ENCODE measurements at places on chromosomes 4 and X. TPM values are rescaled to one million over a fixed set of nuclear protein-coding genes. Genes with fewer than 3 reads are reported as not detected.

Gene SYTL5
- not detected for total RNA-seq

DNA sequence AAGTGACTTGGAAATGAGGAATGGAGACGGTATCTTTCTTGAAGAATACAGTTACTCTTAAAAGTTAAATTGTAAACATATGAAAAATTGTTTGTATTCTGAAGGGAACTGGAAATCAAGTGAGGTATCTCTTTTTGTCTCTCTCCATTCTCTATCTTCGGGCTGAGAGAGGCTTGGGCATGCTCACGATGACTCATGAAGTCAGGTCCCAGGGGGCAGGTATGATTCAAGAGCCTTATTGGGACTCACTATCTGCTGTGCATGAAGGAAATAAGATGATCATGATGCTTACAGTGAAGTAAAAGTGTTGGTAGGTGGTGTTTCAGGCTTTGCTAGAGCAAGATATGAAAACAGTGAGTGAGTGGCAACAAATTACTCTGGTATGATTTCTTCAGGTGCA lies 200.4 kb upstream of the PITX2 start:
- no peak overlapping the region for H3K4me3 ChIP-seq
- no peak for DNase-seq
- no peaks in the 10 kb centered on the region for H3K4me1 ChIP-seq
- H3K27ac ChIP-seq: no peak overlapping the region
- H3K27me3 ChIP-seq: no peaks in the 10 kb centered on the region

DNA sequence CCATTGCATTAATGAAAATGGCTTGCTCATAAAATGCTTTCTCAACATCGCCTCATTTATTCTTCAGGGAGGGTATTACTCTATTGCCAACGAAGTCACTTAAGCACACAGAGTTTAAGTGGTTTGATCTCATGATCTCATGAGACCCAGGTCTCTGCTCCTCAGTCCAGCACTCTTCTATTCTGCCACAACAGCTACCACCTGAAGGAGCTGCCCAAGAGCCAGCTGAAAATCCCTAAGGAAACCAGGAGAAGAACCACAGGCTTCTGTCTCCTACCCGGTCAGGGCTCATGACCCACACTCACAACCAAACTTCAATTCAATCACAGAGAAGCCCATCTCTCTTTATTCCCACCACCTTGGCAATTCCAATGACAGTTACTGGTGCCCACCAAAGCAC lies 85.5 kb upstream of the GPM6B start:
- H3K4me1 ChIP-seq: no peaks in the 10 kb centered on the region
- no peak overlapping the region for H3K27ac ChIP-seq
- no peak overlapping the region for H3K4me3 ChIP-seq
- H3K36me3 ChIP-seq: no peaks in the 10 kb centered on the region
- DNase-seq: no peak

Gene MAGEA12
- total RNA-seq: 4.3 TPM

DNA sequence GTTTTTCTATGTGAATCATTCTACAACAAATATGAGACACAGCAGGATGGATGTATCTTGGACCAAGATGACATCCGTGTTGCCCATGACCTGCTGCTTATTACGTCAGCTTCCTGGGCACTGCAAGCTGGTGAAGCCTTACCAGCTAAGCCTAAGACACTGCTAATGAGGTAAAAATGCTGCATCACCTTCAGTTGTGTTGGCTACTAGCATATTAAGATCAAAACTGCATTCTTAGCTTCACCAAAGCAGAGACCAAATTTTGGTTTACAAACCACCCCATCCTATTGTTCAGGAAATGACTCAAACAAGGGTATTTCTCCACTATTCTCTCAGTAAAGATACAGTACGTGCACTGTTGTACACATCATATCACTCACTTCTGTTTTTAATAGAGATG lies 50.3 kb downstream of the MAML3 start:
- H3K36me3 ChIP-seq: no peaks in the 10 kb centered on the region
- DNase-seq: no peak
- H3K27me3 ChIP-seq: peaks cover 2% of the 10 kb centered on the region
- H3K27ac ChIP-seq: no peak overlapping the region

Gene MAGEA2B
- 0.97 TPM for total RNA-seq

Gene TET2
- total RNA-seq: 11.4 TPM

DNA sequence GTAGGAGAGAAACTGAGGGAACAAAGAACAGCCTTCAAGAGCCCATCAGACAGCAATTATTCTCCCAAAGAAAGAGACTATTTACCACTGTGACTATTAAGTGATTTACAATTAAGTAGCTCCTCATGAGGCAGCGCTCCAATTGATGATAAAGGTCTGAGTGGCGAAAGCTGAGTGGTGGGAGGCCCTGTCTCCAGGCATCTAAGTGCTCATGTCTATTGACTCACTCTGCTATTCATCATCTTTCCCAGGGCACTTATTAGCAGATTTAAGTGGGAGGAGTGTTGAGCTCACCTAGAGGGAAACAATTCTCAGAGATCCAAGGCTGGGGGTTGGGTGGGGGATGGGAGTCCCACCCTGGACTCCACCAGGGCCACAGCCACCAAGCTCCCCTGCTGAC lies 23.3 kb downstream of the AMER1 start:
- DNase-seq: no peak
- peaks cover 1% of the 10 kb centered on the region for H3K27me3 ChIP-seq
- H3K4me3 ChIP-seq: no peak overlapping the region
- no peaks in the 10 kb centered on the region for H3K36me3 ChIP-seq

- H3K27ac ChIP-seq: no peak overlapping the region
- H3K4me3 ChIP-seq: no peak overlapping the region
- no peaks in the 10 kb centered on the region for H3K36me3 ChIP-seq
- no peak for DNase-seq
- H3K4me1 ChIP-seq: peaks cover 10% of the 10 kb centered on the region
Measured at GRCh38 chrX:22652596-22652995, 347.2 kb upstream of the DDX53 start.

Gene L1CAM
- total RNA-seq: 0.31 TPM

Gene C4orf50
- 0.05 TPM for total RNA-seq

DNA sequence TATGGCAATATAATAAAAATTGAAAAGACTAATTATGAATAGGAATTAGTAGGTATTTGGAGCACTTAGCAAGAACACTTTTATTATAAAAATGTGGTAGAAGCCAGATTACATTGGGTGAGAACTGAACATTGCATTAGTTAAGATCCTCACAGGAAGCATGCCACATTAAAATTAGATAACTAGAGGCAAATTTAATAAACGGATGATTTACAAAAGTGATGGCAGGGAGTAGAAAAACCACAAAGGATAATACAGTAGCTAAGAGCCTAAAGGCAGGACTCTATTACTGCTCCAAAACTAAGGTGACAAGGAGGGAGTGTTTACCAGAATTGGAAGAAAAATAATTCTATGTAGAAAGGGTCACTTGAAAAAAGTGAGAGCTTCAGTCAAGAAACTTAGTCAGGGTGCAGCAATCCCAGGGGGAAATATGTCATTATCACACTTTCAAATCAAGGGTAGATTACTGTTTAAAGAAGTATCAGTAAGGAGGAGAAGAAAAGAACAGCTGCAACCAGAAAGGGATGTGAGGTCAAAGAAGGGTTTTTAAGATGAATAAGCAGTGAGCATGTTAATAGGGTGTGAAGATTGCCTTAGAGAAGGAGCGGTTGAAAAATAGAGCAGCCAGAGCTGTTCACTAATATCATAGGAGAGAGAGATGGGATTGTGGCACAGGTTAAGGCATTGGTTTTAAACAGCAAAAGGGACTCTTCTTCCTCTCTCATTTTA lies 84.6 kb downstream of the NDST4 start:
- no peaks in the 10 kb centered on the region for H3K36me3 ChIP-seq
- H3K27me3 ChIP-seq: peaks cover 1% of the 10 kb centered on the region
- DNase-seq: no peak
- no peak overlapping the region for H3K4me3 ChIP-seq
- no peaks in the 10 kb centered on the region for H3K4me1 ChIP-seq
- H3K27ac ChIP-seq: no peak overlapping the region

DNA sequence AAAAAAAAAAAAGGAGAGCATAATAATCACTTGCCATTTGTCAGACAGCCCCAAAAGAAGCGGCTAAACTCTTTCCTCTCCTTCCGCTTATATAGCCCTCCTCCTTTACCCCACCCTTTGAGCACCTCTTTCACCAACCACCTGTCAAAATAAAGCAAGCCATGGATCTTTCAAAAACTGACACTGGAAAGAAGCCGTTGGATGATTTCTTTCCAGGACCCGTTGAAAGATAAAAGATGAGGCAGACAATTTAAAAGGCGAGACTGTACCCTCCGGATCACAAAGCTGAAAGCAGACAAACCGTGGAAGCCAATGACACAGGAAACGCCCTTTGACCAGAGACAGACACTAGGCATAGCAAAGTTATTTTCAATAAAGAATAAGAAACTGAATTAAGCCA lies 22.6 kb downstream of the GPC4 start:
- no peaks in the 10 kb centered on the region for H3K27me3 ChIP-seq
- H3K27ac ChIP-seq: no peak overlapping the region
- peaks cover 11% of the 10 kb centered on the region for H3K4me1 ChIP-seq
- no peak for DNase-seq

Gene CENPI
- 10.3 TPM for total RNA-seq
